ENCODE measurements at places on chromosomes 6 and 20. TPM values are rescaled to one million over a fixed set of nuclear protein-coding genes. Genes with fewer than 3 reads are reported as not detected.

Gene CUL9
- 24.5 TPM for total RNA-seq

- DNase-seq = no peak
Observed at GRCh38 chr20:29742699-29743100, 1514.8 kb upstream of the DEFB115 start.

Gene PGC
- total RNA-seq = not detected

Gene LSM14B
- total RNA-seq = 26.3 TPM

DNA sequence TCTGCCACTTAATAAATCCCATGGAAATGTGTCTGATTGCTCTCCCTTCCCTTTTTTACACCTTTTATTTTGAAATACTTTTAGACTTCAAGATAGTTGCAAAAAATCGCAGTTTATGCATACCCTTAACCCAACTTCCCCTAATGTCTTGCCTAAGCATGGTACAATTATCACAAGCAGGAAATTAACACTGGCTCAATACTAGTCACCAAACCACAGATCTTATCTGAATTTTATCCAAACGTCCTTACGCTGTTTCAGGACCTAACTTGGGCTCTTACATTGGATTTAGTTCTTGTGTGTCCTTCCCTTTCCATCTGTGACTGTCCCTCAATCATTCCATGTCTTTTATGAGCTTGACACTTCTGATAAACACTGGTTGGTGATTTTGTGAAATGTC lies 146.3 kb downstream of the ZNF217 start:
- no peak for DNase-seq
